ENCODE measurements at places on chromosomes 5 and 9.
A peak's percentile ranks its signal among the peaks of the same experiment; 100 is the strongest.

DNA sequence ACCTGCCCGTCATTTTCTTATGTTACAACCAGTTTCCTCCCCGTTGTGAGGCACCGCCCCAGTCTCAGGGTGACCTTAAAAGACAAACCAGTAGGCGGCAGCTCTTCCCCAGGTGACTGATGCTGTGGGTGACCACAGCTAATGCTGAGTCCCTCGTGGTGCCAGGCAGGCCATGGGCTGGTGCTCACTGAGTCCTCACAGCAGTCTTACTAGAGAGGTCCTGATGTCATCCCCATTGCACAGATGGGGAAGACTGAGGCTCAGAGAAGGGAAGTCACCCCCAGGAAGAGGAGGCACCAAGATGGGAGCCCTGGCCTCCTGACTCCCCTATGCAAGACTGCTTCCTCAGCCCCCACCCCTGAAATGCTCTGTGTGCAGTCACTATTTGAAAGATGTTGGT, 978 bp downstream of the CFAP157 start:
- DNase-seq, result no peak

- DNase-seq, result peak; percentile 47
Measured at GRCh38 chr9:13778631-13779030, 499.1 kb upstream of the MPDZ start.

DNA sequence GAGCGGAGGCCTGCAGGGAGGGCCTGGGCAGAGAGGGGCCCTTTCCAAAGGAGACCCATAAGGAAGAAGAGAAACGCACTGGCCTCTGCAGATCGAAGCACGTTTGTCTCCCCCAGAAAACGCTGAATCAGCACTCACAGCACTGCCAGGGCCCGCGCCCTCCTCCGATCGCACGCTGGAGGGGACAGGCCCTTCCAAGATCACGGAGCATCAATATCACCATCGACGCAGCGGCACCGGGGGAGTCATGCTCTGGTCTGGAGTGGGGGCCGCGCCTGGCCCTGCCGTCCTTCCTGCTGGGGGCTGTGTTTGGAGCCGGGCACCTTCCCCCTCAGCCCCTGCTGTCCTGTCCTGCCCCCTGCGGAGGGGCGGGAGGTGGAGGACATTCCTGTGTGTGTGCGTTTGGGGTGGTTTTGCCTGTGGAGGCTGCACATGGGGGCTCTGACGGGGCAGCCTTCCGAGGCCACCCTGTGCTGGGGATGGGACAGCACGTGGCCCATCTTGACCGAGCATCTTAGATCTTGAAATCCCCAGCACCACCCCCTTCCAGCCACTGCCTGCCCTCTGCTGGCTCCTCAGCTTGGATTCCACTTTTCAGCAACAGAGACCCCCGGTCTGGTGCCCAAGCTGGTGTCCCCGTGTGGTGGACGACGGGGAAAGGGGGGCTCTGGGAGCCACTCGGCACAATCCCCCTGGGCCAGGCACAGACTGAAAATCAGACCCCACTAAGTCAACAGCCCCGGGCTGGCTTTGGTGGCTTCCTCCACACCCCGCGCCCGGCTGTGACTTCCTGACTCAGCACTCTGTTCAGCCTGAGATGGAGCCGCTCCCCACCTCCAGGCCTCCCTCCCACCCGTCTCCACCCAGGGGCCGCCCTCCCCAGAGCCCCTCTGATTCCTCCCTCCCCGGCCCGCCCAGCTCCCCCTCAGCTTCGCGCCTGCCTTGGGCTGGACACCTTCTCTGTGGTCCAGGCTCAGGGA, 8.3 kb downstream of the TMEM250 start:
- DNase-seq, result no peak

DNA sequence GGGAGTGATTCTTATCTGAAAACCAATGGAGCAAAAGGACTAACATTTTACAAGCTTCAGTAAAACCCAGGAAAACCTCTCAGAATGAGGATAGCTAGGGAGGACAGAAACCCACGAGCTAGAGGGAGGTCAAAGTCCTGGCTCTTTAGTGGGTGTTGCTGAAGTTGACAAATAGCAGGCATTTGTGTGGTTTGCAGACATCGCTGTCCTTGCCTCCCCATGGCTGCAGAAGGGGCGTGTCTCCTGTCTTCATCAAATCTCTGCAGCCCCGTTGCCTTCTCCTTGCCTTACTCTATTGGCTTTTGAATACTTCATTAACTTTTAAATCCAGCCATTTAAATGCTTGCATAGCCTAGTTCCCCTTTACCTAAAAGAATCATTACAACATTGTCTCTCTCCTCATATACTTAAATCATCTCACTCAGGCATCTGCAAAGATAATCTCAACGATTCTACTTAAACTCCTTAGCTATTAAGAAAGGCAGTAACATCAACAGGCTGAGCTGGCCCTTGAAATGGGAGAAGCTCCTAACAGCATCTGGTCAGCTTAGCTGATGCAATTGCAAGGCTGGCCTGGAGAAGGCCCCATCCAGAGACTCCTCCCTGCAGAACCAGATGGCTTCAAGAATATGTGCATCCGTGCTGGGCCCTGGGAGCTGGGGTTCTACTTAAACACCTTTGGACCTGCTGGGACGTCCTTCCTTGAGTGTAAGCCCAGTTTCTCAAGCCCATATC, 152.8 kb upstream of the TAS2R1 start:
- no peak for DNase-seq

- no peak for DNase-seq
Measured at GRCh38 chr5:74766418-74766848, 484 bp downstream of the GFM2 start.

DNA sequence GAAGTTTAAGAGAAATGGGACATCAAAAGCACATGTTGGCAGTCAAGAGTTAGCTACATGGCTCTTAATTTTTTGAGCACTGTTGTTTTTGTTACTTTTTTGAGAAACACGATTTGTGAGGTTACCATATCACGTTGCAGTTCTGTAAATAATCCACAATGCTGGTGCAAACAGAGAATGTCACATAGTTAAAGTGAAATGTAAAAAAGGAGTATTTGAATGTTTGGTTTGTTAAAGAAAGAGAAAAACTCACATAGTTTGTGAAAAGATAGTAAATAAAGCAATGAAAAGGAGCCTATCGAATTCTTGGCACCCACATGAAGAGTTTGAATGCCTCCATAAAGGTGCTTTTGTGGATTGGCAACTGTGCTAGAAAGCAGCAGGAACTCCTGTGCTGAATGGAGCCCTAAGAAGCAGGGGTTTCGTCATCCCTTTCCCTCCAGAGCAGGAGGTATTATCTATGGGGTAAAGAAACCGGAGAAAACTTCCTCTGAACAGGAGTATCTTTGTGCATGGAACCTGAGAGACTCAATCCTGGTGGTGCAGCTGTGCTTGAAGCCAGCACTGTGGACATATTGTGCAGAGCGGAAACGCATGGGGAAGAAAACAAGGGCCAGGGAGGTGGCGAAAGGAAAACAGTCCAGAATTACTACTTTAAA, 148.5 kb upstream of the OTULINL start:
- no peak for DNase-seq

DNA sequence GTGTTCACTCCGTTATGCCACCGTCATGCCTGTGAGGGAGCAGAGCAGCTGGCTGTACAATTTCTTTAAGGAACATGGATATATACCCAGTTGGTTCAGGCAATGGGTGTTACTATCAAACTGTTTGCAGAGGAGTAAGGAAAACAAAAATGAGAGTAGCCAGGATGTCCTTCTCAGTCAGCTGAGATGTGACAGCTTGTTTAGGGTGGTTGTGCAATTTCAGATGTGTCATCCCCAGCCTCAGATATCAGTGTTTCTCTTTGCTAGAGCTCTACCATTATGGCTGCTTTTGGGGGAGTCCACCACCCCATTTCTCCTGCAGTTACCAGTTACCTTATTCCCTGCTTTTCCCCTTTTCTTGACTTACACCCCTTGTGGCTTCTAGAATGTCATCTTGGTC, 135.2 kb upstream of the SLC24A2 start:
- no peak for DNase-seq

GRCh38 chr9:128770286-128771030, 1.3 kb downstream of the ZER1 start:
- DNase-seq, result no peak
